ENCODE measurements at places on chromosomes 7 and 10.

DNA sequence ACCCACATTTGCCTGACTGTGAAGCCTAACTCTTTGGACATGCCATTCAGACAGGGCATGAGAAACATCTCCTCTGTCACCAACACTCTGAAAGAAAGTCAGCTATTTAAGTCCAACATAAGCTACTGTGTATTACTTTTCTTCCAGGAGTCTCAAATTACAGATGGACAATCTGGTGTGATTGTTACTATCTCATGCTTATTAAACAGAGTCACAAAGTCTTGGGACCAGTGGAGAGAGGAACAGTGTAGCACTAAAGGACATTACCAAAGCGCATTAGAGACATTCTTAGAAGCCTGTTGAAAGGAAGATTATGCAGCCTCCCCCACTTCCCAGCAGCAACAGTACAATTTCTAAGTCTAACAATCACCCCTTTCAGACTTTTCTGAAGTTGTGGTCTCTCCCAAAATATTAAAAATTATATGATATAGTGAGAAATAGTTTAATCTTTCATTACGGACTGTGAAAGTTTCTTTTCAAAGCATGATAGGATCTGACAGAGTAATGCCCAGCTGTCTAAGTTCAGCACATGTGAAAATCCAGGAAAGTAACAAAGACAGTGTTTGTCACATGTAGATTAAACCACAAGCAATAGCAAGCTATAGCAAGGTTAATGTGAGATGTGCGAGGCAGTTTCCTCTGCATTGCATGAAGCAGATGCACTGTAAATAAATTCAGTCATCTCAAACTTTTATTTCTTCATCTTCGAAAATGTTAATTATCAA is 280.9 kb upstream of the FZD8 start:
- DNase-seq: no peak

- DNase-seq: no peak
Observed at GRCh38 chr10:124091646-124092249, 1.6 kb downstream of the CHST15 start.

GRCh38 chr10:129655007-129655678 is 188.1 kb downstream of the MGMT start:
- DNase-seq: no peak

GRCh38 chr7:50262916-50263690 is 41.4 kb upstream of the IKZF1 start:
- no peak for DNase-seq

- no peak for DNase-seq
Observed at GRCh38 chr10:29623797-29624196, 11.0 kb downstream of the SVIL start.

DNA sequence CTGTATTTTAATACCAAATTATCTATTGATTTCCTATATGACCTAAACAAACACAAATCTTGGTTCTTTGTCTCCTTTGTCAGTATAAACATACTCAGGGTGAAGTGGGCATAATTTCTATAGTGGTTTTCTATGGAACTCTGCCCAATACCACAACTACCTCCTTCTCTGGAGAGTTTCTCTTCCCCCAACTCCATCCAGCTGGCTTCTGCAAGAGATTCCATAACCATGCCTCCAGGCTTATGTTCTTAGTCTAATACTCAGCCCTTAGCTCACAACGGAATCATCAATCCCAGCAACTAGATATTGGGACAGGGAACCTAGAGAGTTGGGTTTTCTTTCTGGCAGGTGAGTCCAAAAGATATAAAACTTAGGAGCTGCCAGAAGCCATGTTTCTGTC is 127.3 kb downstream of the TRIL start:
- no peak for DNase-seq

GRCh38 chr7:138606236-138606635 is 94.9 kb downstream of the SVOPL start:
- DNase-seq: no peak

DNA sequence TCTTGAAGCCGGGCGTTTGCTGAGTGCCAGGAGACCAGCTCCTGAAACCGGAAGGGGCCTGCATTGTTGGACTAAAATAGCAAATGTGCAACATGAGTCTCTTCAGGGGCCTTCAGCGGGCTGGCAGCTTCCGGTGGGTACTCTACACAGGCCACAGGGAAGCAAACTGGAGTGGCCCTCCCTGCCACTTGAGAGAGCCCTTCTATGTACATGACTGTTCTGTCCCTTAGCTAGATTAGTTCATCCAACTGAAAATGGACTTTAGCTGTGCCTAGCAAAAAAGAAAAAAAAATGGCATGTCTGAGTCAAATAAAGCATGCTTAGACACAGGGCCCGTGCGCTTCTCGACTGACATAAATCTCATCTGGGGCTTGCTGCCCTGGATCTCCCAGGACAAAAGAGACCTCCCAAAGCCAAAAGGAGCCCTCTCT is 115.3 kb upstream of the TCF7L2 start:
- DNase-seq: no peak

DNA sequence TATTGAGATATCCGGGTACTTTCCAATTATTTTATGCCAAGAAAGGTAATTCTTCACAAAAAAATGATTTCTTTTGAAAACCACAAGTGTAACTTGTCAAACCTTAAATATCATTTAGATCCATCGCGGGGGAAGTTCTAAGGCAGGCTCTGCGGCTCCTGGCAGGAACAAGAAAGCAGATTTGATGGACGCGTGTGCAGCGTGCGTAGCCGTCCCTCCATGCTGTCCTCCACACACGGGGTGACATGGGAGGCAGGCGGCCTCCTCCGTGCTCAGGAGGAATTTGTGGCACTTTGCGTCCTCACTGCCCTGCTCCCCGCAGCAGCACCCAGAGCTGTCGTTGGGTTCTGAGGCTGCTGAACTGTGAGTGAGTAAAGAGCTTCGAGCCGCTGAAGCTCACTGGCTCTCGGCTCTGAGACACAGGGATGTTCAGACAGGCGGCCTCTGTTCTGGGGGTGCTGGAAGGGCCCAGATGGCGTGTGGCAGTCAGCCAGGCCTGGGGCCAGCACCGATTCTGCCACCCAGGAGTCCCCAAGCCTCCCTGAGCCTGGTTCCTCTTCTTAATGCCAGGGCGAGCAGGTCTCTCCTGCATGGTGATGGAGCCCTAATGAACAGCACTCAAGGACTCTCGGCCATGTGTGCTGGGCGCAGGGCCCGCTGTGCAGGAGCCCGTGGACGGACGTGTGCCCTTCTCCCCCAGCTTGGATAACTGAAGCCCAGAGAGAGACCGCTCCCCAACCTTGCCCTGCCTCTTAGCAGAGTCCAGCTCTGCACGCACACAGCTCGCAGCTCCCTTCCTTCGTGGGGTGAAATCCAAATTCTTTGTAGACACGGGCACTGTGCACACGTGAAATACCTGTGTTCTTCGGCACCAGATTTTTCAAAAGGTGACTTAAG is 185.4 kb upstream of the SHH start:
- DNase-seq: no peak

DNA sequence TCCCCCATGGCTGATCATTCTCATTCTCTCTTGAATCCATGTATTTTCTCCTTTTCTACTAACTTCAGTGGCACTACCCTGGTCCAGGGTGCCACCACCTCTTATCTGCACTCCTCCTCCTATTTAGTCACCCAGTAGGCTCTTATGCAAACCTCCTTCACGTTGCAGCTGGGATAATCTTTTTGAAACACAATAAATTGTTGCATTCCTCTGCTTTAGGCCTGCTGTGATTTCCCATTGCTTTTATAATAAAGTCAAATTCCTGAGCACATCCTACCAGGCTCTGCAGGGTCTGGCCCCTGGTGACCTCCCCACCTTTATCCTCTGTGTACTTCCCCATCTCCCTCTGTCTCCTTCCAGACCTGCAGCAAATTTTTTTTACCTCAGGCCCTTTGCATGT is 112.7 kb upstream of the KIAA1217 start:
- no peak for DNase-seq

DNA sequence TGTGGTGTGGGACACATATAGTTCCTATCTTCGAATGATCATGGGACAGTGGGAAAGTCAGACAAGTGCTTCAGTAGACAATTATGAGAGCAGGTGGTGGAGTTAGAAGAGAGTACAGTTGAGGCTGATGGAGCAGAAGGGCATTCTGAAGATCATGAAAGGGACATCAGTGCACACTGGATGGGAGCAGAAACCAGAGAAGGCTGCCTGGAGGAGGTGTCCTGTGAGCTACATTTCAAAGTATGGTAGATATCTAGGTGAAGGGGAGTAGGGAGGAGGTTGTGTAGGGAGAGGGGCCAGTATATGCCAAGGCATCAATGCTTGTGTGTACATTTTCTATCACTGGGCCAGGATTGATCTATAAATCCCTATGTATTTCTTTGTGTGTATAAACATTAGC is 100.2 kb upstream of the PDCD4 start:
- DNase-seq: no peak

- DNase-seq: no peak
Observed at GRCh38 chr10:31413325-31413724, 94.3 kb downstream of the ZEB1 start.

DNA sequence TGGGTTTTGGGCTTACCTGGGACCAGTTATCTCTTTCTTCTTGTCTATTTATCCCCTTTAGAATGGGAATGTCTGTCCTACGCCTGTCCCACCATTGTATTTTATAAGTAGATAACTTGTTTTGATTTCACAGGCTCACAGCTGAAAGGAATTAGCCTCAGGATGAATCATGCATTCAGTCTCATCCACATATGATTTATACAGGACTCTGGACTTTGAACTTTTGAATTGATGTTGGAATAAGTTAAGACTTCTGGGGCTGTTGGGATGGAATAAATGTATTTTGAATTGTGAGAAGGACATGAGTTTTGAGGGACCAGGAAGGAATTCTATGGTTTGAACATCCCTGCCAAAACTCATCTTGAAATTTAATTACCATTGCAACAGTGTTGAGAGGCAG is 112.6 kb downstream of the AMPH start:
- no peak for DNase-seq

DNA sequence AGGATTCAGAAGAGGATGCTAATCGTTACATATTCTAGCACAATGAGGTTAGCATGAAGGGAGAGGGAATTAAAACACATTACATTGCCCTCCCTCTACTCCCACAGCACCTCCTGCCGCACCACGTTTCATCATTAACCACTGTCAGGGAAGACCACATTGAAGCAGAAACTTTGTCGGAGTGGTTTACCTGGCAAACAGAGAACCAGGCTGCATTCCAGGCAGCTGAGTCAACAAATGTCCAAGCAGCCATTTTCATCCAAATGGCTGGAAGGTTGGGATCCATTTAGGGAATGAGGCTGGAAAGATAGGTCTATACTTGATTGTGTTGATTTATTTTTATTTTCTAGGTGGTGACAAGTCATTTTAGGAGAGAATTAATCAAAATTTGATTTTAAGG is 273.6 kb downstream of the DYNC1I1 start:
- no peak for DNase-seq

DNA sequence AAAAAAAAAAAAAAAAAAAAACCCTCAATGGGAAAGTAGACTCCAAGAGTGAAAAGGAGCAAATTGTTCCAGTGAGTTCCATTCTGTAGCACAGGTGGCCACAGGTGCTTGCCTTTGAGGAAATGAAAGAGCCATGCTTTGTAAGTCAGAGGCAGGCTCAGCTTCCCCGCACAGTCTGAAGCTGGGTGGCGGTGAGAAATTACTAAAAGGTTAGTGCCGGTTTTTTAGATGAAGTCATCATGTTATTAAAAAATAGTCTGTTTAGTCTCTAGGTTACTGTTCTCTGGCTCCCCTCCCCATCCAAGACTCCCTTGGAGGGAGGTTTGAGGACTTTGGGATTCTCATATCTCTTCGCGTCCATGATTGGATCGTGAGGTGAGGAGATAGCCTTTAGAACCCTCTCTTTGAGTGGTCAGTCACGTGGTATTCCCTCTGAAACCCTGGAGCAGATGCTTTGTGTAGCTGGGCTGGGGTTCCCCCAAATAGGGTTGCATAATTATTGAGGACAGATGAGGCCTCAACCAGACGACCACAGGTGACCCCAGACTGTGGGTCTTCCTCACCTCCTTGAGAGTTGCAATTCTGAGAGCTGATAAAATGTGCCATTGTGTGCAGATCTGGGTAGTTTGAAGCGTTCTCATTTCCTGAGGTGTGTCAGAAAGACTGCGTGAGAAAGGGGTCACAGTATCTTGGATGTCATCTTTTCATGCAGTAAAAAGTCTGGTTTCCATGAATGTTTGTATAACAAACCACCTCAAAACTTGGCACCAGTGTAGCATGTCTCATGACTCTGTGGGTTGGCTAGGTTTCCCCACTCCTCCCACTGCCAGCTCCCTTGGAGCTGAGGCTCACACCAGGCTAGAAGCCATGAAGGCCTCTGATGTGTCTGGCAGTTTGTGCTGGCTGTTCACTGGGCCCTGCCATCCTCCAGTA is 27.1 kb downstream of the OGDH start:
- DNase-seq: peak; percentile 59

GRCh38 chr10:132838346-132838970 is 52.5 kb upstream of the NKX6-2 start:
- DNase-seq: no peak

GRCh38 chr7:17507717-17508116 is 209.3 kb downstream of the AHR start:
- no peak for DNase-seq

DNA sequence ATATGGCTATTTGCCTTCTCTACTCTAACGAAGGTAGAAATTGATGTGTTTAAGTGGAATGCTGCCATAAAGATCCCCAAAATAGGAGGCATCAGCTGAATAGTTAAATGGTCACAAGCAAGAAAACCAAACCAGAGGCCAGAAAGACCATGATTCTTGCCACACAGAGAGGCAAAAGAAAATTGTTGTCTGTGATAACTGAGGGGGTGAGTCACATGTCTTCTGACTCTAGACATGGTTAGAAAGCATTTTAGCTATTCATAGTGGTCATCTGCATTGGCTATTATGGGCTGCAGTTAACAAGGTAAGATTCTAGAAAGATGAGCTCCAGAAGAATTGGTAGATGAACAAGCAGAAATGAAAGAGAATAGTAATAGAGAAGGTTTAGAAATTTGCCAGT is 361.4 kb upstream of the NPSR1 start:
- no peak for DNase-seq

DNA sequence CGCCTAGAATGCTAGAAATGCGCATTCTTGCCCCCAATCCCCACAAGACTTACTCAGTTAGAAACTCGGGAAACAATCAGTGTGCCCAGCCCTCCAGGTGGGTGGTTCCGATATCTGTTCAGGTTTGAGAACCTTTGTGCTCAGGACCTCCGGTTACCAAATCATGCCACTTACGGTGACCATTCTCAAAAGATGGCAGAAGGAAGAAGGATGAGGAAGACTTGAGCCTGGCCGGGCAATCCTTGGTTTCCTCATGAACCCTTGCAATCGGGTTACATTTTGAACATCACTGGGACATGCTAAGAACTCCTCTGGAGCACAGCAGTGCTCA is 52.1 kb downstream of the RBM17 start:
- DNase-seq: no peak

All from activated T-helper 1 cell treated with anti-CD3 and anti-CD28 coated beads, Interleukin-2, amount 50 U/mL, for 16 hours (primary cell).